Endodermal cell (in vitro differentiated cells): ENCODE measurements at places on chromosomes 6 and 20.

DNA sequence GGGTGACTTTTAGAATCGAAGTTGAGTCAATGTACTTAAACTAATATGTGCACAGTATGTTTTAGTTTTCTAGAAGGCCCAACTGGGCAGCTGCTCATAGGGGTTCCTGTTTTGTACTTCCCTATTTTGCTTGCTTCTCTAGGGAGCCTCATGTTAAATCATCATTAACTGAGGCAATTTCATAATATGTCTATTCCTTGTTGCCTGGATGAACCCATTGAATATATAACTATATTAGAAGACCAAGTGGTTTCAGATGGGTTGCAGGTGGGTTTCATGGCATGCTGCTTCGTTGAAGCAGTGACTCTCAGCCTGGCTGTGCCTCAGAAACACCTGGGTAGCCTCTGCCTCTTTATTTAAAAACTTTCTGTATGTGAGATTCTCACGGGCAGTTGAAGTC lies 22.2 kb downstream of the CARMIL1 start:
- no peak for DNase-seq

DNA sequence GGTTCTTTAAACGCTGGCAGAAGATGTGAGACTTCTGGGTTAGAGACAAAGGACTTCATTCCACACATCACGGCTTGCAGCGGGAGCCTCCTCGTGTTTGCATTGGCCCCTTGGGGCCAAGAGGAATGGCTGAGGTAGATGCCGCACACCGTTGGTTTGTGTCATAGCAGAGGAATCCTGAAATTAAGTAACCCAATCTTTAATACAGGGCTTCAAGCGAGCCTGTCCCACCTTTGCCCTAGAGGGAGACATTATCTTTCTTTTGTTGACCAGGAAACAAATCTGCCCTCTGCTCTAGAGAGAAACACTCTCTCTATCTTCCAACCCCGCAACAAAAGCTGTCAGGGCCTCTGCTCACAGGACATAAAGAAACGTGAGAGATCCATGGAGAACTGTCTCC lies 277.5 kb upstream of the ZFP64 start:
- no peak for DNase-seq

DNA sequence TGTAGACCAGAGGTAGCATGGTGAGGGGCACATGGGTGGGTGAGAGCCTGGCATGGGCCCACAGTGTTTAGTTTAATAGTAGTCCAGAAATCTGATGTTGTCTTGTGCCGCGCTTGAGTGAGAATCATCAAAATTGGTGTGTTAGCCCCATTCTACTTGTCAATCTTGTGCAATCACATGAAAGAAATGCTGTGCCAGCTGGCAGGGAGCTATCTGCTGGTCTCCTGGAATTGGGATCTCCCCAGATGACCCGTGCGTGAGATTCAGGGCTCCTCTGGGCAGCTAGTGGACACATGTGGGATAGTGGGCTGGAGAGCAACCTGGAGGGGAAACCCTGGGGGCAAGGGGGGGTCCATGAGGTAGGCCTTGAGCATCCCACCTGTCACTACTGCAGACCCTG lies 43.5 kb upstream of the ZFP64 start:
- DNase-seq: no peak

- no peak for DNase-seq
Observed at GRCh38 chr6:97449444-97449966, 166.5 kb upstream of the MMS22L start.

DNA sequence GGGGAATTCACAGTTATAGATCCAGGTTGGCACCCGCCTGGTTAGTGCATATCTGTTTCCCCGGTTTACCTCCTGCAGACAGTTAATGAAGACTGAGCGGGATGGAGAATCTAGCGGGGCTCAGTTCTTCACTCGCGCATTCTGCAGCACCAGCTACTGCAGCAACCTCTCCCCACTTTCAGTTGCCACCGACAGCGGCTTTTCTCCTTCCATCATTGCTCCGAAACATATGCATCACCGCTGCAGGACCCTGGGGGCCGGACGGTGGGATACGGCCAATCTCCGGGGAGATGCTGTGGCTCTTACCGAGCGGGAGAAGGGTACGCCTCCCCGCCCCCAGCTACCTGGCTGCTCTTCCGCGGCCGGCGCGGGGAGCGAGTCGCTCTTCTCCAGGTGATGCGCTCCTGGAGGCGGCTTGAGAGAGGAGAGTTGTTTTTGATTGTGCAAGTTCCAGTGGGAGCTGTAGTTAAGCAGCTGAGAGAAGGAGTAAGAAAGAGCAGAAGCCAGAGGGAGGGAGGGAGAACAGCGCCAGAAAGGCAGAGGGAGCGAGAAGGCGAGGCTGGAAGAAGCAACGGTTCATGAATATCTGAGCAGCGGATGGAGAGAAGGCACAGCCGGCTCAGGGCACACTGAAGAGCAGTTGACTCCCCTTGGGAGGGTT lies at the start of gene SGK1:
Gene SGK1 (minus strand): TSS at position 642 of the 661 bp plus-strand sequence. CDS start 652 bp downstream, outside the sequence.
- peak; percentile 84 for DNase-seq

- DNase-seq: no peak
Observed at GRCh38 chr6:142408409-142408808, 106.6 kb downstream of the ADGRG6 start.

DNA sequence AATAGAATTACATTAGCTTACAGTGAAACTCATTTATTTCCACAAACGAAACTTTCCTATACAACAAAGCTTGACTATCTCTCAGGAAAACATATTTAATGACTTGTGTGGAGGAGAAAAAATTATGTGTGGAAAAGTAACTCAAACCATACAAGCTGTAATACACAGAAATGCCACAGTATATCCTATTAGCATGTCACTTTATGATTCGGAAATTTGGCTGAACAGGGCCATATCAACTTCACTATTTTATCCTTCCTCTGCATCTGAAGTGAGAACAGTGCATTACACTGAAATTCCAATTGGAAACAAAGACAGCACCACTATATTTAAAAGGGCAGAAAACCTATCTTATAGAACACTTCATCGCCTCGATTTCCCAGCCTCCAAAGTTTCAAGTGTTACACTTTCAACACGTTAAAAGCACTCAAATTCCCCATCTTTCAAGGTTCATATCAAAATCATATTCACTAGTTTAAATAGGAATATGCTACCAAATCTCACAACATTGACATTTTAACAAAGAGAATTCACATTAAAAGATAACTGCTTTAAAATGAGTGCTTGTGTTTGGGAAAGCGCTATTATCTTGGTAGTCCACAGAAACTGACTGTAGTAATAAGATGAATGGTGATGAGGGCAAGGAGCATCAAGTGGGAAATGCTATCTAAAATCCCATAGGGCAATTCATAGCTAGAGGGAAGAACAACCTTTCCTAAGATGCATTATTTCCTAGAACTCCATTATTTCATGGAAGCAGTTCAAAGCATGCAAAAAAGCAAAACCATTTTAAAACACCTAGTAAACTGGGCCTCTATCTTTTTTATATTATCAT lies 1.8 kb downstream of the REV3L start:
- no peak for DNase-seq

GRCh38 chr6:146240322-146240721 lies 211.5 kb downstream of the GRM1 start:
- no peak for DNase-seq

GRCh38 chr6:11381801-11382513 lies 149.5 kb upstream of the NEDD9 start:
- peak; percentile 49 for DNase-seq
